ENCODE measurements at places on chromosomes 16 and 17. TPM values are rescaled to one million over a fixed set of nuclear protein-coding genes. Genes with fewer than 3 reads are reported as not detected.

- no peak for DNase-seq
These were observed 575.0 kb downstream of the CDH13 start for GRCh38 chr16:83201748-83202147.

DNA sequence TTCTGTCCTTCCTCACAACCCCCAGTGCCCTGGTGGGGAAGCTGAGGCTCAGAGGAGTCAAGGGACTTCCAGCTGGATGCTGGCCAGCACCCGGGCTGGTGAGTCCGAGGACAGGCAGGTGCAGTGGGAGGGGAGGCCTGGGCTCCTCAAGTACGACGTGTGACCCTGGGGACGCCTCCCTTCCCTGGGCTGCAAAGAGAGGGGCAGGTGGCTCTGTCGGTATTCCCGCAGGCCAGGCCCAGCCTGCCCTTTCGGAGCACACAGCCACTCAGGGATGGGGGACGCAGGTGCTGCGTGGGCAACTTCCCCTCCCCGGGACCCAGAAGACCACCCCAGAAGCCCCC, 33.1 kb upstream of the PVALEF start:
- no peak for DNase-seq

DNA sequence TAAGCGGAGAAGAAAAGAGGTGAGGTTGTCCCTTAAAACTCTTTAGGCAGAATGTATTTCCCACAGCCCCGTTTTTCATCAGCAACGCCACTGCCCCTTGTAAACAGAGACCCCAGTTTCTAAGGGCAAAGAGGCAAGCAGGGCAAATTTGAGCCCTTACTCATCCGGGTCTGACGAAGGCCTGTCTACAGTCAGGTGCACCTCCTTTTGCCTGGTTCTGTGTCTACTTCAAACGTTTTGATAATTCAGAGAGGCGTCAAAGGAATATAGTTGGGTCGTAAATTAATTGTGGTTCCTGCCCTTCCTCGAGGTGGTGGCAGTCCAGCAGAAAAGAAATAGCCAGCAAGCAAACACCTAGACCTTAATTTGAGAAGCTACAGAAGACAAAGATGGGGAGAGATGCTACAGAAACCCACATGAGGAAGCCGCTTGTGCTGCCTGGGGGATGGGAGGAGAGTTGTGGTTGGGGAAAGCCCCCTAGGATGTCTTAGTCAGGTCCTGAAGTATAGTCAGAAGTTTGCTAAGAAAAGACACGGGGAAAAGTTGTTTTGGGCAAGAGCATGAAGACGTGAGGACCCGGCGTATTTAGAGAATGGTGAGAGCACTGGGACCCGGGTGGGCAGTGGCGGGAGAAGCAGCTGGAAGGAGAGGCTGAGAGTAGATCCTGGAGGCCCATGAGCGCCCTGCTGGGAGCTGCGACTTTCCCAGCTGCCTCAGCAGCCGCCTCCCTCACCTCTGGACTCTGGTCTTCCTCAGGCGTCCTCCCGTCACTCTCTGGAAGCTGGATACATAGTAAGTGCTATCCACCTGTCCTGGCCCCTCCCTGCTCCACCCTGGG, 2.4 kb downstream of the FBRS start:
- no peak for DNase-seq

- DNase-seq: peak; percentile 66
These were observed 10.5 kb downstream of the CLCN7 start for GRCh38 chr16:1464196-1464893.

DNA sequence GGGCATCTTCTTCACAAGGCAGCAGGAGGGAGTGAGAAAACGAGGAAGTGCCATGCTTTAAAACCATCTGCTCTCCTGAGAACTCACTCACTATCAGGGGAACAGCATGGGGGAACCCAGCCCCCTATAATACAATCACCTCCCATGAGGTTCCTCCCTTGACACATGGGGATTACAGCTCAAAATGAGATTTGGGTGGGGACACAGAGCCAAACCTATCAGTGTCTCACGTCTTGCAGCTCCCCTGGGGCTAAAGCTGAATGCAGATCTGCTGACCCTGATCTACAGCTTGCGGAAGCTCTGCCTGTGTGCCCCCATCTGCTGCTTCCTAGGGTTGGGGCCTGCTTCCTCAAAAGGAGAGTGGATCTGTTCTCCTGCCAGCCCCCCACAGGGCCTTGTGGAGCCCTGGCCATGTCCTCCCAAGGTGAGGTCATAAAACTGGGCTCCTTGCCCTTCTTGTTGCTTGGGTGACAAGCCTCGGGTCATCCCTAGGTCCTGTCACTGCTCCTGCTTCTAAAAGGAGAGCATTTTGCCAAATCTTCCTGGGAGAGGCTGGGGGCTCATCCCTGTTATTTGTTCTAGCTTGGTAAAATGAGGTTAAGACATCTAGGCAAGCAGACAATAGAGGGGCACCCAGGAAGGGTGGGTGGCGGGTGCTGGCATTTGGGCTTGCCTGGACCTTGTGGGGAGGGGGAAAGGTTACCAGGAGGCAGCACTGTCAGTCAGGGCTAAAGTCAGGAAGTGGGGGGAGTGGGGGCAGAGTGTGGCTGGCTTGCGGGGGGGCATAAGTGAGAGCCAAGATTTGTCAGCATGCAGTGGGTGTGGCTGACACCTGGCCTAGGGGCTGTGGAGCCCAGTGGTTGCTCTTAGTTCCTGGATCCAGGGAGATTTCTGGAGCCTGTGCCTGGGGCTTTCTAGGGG, 16.0 kb downstream of the KRT33A start:
- DNase-seq: no peak

DNA sequence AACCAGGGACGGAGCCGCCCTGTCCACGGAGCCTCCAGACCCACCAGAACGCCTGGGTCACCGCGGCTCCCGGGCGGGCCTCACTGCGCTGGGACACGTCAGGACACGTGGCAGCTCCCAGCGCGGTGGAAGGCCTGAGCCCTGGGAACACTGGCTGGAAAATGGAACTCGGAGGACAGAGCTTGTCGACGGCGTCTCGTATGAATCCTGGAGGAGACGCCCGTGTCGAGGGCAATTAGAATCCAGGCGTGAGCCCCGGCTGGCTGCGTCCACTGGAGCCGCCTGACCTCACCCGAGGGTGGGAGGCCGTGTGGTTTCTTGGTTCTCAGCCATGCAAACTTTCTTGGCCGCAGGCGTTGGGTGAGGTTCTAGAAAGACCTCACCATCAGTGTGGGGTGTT, 173.9 kb downstream of the LAT start:
- no peak for DNase-seq

DNA sequence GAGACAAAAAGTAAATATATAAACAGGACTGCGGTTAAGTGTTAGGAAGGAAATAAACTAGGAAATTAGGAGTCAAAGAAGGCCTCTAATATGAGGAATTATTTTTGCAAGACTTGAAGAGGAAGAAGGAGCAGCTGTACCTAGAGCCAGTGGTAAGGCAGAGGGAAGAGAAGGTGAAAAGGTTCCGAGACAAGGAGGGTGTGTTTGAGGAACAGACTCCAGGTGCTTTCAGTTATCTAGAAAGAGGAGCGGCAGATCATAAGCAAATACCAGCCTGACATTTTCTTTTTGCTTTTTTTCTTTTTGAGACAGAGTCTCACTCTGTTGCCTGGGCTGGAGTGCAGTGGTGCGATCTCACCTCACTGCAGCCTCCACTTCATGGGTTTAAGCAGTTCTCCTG, 61.0 kb downstream of the CHD9 start:
- no peak for DNase-seq

DNA sequence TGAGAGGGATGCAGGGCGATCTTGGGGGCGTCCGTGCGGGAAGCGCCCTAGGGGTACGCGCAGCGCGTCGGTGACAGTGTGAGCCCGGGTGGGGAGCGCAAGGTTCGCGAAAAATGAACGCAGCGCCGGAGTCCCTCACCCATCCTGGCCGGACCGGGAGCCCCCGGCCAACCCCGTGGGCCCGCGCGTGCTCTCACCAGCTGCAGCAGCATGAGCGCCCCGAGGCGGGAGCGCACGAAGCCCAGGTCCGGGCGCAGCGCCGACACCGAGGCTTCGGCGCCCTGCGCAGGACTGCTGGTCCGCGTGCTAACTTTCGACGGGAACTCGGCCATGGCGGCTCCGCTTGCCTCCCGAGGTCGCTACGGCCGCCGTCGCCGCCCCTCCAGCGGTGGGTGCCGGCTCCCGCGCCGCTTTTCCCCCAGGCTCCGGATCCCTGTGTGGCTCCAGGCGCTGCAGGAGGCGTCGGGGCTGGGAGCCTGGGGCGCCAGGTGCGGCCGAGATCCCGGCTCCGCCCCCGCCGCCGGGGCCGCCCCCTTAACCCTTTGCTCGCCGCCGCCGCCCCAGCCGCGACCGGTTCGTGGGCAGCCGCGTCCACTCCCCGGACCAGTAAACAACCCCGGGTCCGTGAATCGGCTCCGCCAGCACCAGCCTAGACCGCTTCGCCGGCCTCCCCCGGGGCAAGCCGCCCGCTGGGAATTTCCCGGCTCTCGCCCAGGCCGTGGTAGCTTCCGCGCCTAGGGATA, at the start of gene PLLP:
Gene PLLP (minus strand): TSS at position 464 of the 743 bp plus-strand sequence. CDS start 132 bp downstream, at position 332.
- DNase-seq: no peak

- peak; percentile 53 for DNase-seq
These were observed 26.6 kb downstream of the NGFR start for GRCh38 chr17:49521471-49522356.

DNA sequence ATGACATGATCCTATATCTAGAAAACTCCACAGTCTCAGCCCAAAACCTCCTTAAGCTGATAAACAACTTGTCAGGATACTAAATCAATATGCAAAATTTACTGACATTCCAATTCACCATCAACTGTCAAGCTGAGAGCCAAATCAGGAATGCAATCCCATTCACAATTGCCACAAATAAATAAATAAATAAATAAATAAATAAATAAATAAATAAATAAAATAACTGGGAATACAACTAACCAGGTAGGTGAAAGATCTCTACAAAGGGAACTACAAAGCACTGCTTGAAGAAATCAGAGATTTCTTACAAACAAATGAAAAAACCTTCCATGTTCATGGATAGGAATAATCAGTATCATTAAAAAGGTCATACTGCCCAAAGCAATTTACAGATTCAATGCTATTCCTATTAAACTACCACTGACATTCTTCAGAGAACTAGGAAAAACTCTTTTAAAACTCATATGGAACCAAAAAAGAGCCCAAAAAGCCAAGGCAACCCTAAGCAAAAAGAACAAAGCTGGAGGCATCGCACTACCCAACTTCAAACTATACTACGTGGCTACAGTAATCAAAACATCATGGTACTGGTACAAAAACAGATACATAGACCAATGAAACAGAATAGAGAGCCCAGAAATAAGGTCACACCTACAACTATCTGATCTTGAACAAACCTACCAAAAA, 37.7 kb downstream of the BRIP1 start:
- no peak for DNase-seq

GRCh38 chr16:50198802-50199403, 45.8 kb downstream of the TENT4B start:
- no peak for DNase-seq

PRSS8 gene
- total RNA-seq: 205 TPM

TNP2 gene
- total RNA-seq: not detected

PERCC1 gene
- 0.83 TPM for total RNA-seq

HLF gene
- total RNA-seq: 2.6 TPM

CLN3 gene
- total RNA-seq: 56.3 TPM

Measured in type B pancreatic cell (in vitro differentiated cells).